ENCODE measurements at places on chromosomes 11 and 22.

- no peak for DNase-seq
These were observed 72.4 kb downstream of the ZNRF3 start for GRCh38 chr22:28955817-28956216.

GRCh38 chr22:41619979-41620588 is 759 bp downstream of the DESI1 start:
- DNase-seq = peak; percentile 61

- no peak for DNase-seq
These were observed 95.9 kb downstream of the CCDC73 start for GRCh38 chr11:32698579-32698978.

- peak; percentile 36 for DNase-seq
These were observed 114.0 kb downstream of the ABTB2 start for GRCh38 chr11:34243600-34244464.

DNA sequence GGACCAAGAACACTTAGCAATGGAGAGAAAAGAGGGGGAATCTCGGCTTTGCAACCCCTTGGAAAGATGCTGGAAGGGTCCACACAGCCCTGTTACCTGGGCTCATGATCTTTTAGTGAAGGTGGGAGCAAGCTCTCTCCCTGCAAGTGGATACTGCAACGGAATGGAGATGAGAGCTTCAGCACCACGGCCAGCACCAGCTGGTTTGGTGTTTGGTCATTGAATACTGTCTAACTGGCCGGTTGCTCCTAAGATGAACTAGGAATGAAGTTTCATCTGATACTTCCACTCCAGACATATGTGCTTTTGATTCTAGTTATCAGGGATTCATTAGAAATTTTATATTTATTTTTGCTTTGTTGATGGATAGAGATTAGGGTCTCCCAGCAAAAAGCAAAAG is 16.3 kb downstream of the HTR3A start:
- no peak for DNase-seq

GRCh38 chr11:15234796-15235195 is 120.1 kb downstream of the INSC start:
- DNase-seq = no peak

- no peak for DNase-seq
These were observed 55.1 kb downstream of the IRAG1 start for GRCh38 chr11:10638316-10638925.

- DNase-seq = no peak
These were observed 9.5 kb downstream of the PPARA start for GRCh38 chr22:46159777-46160176.

DNA sequence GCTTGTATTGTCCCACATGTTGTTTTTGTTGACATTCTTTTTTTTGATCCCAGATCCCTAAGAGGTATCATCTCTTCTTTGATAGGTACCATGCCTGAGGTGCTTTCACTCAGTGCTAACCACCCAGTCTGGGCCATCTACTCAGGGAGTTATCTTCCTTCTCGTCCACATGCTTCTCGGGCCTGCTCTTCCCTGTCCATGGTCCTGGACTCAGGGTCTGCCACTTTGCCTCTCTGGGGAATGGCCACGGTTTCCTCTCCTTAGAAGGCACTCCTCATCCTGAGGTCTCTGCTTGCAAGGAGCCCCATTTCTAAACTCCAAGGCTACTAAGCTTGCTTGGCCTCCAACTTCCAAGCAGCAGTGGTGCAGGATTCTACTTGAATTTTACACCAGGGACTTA is 227.0 kb upstream of the NCAM1 start:
- no peak for DNase-seq

DNA sequence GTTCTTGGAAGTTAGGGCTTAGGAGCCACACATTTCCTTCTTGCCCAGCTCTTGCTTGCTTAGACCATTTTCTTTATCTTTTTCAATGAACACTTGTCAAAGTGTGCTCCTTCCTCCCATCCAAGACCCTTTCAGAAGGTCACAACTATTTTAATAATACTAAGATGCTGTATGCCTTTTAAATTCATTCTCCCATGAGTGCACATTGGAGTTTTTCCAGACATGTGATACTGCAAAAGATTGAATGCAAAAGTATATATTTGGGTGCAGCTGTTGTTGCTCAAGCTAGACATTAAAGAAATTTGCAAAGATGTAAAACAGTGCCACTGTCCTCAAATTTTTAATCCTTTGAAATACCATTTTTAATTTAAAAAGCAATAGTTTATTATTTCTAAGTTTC is 69.3 kb upstream of the TNRC6B start:
- DNase-seq = no peak

DNA sequence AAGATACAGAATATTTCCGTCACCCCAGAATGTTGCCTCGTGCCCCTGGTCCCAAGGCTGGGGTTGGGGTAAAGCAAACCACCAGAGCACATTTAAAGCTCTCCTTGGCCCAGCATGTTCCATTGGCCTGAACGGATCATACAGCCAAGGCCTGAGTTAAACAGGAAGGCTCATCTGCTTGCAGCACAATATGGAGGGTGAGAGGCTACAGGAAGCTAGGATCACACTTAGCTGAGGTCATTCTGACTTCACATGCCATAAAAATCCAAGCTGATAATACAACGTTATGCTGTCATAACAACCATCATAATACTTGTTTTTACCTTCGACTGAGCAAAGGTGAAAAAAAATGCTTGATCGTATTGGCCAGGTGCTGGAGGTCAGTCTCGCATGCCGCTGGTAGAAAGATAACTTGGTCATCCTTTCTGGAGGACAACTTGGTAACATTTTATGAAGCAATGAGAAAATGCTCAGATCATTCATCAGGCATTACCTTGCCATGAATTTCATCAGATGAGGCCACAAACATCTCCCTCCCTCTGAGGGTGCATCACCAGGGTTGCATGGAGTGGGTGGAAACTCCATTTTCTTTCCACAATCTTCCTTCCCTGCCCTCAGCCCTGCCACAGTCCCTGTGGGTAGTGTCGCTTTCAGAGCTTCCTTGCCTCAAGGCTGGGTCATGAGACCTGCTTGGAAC is 31.9 kb upstream of the RTL6 start:
- DNase-seq = no peak

- no peak for DNase-seq
These were observed 3.2 kb downstream of the CTSD start for GRCh38 chr11:1760351-1761109.

- DNase-seq = peak; percentile 85
These were observed 565 bp downstream of the GAS2L1 start for GRCh38 chr22:29306835-29307595.

- DNase-seq = peak; percentile 51
These were observed 16.2 kb downstream of the MADD start for GRCh38 chr11:47285969-47286770.

DNA sequence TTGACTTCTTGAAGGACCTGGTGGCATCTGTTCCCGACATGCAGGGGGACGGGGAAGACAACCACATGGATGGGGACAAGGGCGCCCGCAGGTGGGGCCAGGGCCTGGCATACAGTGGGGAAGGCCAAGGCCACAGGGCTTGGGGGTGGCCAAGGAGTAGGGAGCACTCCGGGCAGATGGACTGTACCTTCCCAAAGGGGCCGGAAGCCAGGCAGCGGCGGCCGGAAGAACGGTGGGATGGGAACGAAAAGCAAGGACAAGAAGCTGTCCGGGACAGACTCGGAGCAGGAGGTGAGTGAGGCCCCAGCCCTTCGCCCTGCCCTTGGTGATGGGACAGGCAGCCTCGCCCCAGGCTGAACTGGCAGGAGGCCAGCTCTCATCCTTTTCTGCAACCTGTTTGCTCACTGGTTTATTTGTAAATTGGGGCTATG is 1.2 kb downstream of the DRAP1 start:
- DNase-seq = no peak

GRCh38 chr11:130452176-130452575 is 3.7 kb downstream of the ADAMTS15 start:
- no peak for DNase-seq

DNA sequence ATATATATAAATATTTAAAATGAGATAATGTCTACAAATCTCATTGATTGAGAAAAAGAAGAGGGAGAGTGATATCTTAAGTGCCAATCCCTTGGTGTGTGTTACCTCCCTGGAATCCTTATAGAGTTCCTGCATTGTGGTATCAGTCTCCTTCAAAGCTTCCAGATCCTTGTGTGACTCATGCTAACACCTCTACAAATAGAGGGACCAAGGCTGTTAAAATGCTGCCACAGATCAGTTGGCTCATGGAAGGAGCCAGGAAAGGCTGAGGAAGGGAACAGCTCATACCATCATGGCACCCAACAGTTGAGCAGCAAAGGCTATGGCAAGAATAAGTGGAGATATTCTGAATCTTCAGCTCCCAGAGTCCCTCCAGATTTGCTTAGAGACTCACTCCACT is 163.6 kb upstream of the ISX start:
- no peak for DNase-seq

DNA sequence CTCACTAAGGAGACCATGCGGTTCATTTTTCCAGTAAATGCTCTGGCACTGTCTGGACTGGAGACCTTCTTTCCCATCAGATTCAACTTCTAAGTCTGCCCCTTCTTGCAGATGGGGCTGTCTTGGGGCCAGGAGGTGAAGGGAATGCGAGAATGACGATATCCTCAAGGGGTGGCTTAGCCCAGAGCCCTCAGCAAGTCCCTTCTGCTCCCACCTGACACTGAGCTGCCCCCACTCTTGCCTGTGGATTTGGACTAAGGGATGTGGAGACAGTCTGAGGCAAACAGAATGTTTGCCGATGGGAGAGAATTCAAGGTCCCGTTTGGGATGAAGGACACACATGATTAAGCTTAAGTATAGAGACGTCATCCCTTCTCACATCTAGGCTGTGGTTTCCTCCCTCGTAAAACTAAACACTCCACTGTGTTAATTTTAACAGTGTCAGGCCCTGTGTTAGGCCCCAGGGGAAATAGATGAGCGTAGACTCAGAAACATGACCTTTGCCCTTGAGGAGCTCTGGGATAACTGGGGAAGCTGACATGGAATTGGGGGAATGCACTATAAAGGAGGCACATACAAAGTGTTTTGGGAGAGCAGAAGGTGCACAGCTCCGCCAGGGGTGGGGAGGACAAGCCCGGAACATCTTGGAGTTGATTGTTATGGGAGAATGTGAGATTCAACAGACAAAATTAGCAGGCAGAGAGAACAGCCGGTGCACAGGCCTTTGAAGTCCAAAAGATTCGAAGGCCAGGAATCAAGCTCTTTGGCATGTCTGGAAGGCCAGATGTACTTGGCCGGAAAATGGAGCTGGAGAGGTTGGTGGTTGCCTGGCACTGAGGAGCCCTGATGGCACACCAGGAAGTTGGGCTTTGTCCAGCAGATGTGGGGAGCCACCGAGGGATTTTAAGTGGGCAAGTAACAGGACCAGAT is 71.6 kb downstream of the ST3GAL4 start:
- no peak for DNase-seq

DNA sequence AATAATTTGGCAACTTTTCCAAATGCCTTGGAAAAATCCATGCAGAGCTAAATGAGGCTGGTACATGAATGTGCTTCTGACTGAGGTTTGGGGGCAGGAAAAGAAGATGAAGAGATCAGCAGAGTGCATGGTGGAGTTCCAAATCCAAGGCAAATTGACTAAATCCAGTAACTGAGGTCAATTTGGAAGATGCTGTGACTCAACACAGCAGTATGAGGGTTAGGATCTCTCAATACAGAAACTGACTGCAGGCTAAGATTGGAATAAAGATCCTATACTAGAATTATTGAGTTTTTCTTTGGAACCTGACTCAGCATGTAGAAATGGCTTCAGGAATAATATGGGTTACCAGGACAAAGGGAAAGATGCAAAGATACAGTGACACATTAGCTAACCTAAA is 99.3 kb upstream of the FAT3 start:
- DNase-seq = no peak

- no peak for DNase-seq
These were observed 85.1 kb upstream of the NAV2 start for GRCh38 chr11:19627566-19627965.

DNA sequence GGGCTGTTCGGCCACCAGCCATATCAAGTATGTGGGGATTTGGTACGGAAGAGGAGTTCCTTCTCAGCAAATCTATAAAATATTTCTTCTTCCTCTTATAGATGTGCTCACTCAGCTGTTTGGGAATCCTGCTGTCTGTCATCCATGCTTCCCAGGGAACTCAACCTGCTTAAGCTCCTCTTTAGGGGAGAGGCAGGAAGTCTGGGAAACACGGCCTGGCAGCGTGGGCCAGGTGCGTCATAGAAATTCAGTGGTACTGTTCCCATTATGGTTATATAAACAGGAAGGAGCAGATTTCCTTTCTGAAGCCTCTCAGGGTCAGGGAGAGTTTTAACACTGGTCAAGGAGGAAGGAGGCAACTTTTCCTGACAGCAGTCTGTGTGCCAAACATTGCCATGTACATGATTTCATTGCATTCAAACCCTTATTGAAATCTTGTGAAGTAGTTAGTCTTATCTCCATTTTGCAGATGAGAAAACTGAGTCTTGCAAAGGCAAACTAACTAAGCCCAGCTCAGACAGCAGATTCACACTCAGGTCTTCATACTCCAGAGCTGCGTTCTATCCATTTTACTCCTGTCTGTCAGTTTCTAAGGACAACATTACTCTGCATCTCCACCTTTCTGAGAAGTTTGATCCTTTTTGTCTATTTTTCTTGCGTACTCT is 35.4 kb upstream of the AMOTL1 start:
- no peak for DNase-seq

GRCh38 chr11:64845129-64845775 is 799 bp upstream of the CDC42BPG start:
- DNase-seq = no peak

- no peak for DNase-seq
These were observed 30.5 kb upstream of the PPP2R1B start for GRCh38 chr11:111796696-111797095.

DNA sequence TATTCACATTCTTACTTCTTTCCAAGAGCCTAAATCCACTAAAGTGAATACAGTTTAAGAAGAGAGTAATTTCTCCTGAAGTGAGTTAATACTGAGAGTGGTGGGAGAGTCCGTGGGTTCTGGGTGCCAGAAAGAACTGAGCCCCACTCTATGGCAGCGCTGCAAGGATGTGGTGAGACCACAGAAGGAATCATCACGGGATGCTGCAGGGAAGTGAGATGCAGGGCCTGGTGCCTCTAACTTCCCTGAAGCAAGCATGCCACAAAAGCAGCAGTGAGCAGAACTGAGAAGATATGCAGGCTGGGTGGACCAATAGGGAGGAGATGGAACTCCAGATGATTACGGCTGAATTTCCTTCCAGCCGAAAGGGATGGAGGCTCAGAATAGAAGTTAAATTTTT is 5.0 kb upstream of the MMP12 start:
- DNase-seq = no peak

GRCh38 chr11:114162719-114163123 is 103.2 kb downstream of the ZBTB16 start:
- no peak for DNase-seq

Data from WERI-Rb-1 (cell line).